NCI-H2227 treated with DMSO at 0.1 percent for 48 hours (cell line): ENCODE measurements at places on chromosomes 2 and 18.

GRCh38 chr2:134325696-134326095 lies 71.8 kb downstream of the MGAT5 start:
- no peak for DNase-seq

GRCh38 chr2:42978175-42978886 lies 185.9 kb upstream of the HAAO start:
- no peak for DNase-seq

GRCh38 chr2:99939135-99939534 lies 203.3 kb downstream of the AFF3 start:
- DNase-seq = no peak

GRCh38 chr2:195543902-195544894 lies 112.8 kb upstream of the SLC39A10 start:
- DNase-seq = no peak

DNA sequence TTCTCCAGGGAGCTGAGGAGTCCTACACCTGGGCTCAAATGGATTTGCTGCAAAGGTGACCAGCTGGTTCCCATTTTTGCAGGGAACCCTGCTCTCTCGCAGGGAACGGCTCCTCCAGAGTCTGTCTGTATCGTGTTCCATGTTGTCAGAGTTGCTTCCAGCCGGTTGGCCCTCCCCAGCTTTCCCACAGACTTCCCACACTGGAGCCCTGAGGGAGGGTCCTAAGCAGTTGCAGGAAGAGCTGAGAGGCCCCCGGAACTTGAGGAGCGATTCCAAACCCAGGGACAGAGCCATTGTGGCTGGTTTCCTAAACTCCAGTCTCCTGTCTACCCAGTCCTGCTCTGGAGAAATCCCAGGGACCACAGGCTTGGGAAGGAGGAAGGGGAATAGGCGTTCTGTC lies 121.7 kb upstream of the PPP1CB start:
- no peak for DNase-seq

DNA sequence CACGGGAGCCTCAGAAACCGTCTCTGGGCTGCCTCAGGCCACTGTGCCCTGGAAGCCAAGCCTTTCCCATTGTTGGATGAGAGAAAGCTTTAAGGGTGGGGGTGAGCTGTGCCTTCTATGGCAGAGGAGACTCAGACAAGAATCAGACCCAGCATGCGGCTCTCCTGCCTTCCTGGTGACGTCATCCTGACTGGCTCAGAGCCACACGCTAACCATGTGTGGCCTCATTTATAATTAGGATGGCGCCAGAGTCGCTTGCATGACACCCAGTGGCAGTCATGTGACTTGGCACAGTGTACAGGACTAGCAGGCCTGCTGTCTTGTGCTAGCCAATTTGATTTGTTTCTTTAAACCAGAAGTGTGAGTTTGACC lies 99.1 kb downstream of the SH3BP4 start:
- DNase-seq = no peak

GRCh38 chr2:188596054-188596453 lies 304.4 kb downstream of the GULP1 start:
- no peak for DNase-seq
